ENCODE measurements at places on chromosomes 11 and 22.

- DNase-seq, result no peak
Observed at GRCh38 chr11:69144316-69145049, 11.3 kb upstream of the SMIM38 start.

DNA sequence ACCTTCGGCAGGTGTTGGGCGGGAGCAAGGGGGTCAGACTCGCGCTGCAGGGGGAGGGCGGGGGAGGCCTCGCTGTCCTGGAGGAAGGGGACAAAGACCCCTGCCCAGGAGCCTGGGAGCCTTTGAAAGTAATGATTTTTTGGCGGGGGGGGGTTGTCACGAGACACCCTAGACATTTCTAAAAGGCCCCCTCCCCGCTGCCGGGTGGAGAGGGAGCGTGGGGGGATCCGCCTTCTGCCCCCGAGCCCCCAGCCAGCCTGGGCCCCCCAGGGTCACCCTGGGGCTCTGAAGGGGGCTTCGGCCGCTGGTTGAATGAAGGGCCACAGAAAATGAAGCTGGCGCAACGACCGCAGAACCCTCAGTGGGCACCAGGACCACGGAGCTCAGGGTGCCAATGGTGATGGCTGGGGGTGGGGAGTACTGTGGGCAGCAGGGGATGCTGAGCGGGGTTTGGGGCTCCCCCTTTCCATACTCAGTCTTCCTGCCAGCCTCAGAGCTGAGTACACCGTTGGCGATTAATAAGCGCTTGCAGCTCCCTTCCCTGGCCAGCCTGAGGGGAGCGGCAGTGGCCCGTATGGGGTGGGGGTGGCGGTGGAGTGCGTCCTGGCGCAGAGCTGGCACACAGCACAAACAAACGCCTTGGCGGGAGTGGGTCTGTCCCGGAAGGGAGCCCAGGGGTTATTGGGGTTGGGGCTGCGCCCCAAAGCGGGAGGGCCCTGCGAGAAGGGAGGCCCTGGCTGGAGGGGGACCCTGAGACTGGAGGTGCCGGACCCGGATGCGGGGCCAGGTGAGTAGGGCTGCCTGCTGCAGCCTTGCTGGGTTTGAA is 1.2 kb upstream of the DUSP8 start:
- no peak for DNase-seq

- DNase-seq, result no peak
Observed at GRCh38 chr11:86046116-86046515, 22.8 kb downstream of the PICALM start.

DNA sequence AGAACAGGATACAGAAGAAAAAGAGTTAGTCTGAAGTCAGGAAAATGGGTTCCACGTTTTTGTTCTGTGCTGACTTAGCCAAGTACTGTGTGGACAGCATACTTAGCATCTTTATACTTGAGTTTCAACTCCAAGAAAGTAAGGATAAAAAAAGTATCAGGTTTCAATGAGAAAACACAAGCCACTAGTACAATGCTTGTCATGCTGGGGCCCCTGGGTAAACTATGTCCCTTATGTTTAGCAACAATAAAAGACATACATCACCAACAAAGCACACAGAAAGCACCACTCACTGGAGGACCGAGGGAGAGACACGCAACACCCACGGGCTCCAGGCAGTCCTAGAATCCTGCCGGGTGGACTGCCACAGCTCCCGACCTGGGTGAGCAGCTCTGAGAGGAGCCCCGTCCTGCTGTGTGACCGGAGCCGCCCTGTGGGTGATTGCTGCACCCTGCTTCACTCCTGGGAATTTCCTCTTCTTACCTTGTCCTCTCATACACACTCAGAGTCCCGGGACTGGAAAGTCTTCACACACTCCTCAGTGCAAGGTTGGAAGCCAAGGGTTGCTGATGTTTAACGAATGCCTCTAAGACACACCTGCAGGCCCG is 890.5 kb downstream of the BRD1 start:
- no peak for DNase-seq

DNA sequence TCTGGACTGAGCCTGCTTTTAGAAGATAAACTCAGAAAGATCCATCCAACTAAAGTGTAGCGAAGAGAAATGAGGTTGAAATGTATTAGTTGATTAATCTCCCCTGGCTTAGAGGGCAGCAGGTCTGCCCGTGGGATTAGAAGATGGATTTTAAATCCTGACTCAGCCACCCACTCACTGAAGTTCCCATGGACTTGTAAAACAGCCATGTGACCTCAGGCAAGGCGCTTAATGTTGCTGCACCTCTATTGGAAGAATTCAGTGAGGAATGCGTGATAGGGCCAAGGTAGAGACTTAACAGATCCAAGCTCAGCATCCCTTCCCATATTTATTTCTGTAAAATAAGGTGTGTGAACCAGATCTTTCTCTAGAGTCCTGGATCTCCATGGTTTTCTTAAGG is 45.1 kb upstream of the ELF5 start:
- no peak for DNase-seq

DNA sequence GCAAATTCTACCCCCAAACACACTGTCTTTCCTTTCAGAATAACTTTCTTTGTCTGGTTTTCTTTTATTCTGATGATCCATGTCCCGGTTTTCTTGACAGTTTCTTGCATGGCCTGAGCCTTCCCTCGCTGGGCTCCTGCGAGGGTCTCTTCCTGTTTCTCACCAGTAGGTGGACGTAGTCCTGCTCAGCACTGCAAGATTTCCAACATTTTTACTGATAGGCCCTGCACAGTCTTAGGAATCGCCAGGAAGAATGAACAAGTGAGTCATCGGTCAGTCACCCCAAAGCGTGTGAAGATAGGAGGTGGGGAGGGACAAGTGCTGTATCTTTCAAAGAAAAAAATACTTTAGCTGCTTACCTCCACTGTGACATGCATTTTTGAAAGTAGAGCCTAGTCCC is 16.9 kb upstream of the KIRREL3 start:
- DNase-seq, result peak; percentile 7

DNA sequence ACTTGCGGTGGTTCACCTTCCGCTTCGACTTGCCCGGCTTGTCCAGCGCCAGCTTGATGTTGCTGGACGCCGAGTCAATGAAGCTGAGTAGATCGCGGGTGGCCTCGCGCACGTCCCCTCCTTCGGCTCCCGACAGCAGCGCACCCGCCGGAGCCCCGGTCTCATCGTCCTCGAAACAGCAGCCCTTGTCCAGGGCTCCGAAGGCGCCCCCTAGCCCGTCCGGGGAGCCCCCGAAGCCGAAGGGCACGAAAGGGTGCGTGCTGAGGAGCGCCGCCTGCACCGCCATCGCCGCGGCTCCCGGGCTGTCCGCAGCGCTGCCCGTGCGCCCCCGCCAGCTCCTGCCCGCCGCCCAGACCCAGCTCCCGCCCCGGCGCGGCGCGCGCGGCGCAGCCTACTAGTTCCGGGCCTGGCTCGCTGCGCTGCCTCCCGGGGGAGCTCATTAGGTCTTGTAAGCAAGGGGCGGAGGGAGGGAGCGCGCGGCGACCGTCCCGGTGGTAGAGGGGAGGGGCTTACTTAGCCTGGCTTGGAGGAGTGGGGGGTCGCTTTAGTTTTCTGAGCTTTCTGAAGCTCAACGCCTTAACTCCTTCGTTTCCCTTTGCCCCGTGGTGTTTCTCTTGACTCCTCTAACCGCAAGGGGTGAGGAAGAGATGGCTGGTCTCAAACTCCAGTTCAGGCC is at the start of gene FAM181B:
Gene FAM181B, minus strand, starts transcription at position 421 of the 676 bp plus-strand sequence. Its CDS starts 135 bp downstream, at position 286.
- DNase-seq, result peak; percentile 21

- DNase-seq, result no peak
Observed at GRCh38 chr22:42134100-42135020, 3.8 kb upstream of the CYP2D6 start.

DNA sequence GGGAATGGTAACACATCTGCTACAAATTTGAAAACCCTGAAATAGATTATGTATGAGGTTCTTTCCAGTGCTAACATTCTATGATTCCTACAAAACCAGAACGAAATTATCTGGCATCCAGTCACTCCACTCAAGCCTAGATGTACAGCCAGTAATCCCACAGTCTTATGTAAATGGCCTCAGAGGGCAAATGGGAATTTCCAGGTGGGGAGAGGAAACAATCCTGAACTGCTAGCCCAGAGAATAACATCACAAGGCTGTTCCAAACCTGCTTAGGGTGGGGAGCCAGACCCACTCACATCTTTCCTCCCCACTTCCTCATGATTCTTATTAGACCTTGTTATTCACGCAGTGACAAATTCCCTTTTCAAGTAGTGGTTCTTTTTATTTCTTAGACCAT is 3.5 kb downstream of the FIBIN start:
- DNase-seq, result peak; percentile 50

GRCh38 chr11:110349138-110349996 is 53.0 kb upstream of the RDX start:
- DNase-seq, result peak; percentile 16

GRCh38 chr11:14041040-14041439 is 78.5 kb downstream of the SPON1 start:
- no peak for DNase-seq

GRCh38 chr22:19737846-19738663 is 14.7 kb downstream of the GP1BB start:
- no peak for DNase-seq

GRCh38 chr11:102287964-102288724 is 29.1 kb upstream of the BIRC3 start:
- DNase-seq, result peak; percentile 73

- DNase-seq, result no peak
Observed at GRCh38 chr11:44568331-44568657, 2.8 kb downstream of the CD82 start.

DNA sequence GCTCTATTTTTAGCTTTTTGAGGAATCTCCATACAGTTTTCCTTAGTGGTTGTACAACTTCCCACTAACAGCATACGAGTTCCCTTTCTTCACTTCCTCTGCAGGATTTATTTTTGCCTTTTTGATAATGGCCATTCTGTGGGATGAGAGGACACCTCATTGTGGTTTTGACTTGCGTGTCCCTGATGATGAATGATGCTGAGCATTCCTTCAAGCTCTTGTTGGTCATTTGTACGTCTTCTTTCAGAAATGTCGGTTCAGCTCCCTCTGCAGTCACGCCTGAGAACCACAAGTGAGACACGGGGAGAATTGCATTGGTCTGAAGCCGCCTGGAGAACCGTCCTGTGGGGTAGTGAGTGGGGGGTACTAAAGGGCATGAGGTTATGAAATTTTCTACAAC is 2.0 kb upstream of the KRTAP5-10 start:
- DNase-seq, result peak; percentile 83

- peak; percentile 65 for DNase-seq
Observed at GRCh38 chr11:78050964-78051831, 12.5 kb upstream of the THRSP start.

DNA sequence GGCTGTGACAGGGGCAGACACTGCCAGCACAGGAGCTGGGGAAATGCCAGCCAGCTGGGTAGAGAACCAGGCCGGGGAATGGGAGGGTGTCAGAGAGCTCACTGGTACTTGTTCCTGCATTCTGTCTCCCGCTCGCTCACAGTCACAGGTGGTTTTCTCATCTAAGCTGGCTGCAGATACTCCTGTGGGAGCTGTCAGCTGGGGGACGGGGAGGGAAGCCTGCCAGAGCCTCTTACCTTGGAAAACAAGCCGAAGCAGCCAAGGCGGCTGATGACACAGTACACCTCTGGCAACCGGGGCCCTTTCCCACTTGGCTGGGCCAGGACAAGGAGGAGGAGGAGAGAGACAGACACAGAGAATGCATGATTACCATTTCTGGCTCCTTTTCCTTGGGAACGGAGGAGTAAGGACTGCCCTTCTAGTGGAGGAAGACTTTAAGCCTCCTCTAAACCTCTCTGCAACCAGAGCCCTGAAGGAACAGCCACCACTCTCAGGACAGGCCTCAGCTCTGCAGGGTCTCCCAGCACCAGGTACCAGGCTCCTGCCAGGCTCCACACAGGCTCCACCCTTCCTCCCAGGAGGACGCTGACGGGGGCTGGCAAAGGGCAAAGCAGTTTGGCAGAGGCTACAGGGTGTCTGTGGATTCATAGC is 25.1 kb downstream of the RPL27A start:
- no peak for DNase-seq

- DNase-seq, result no peak
Observed at GRCh38 chr11:68048681-68049508, 10.1 kb downstream of the TCIRG1 start.

- no peak for DNase-seq
Observed at GRCh38 chr22:49756201-49756600, 71.5 kb downstream of the BRD1 start.

- no peak for DNase-seq
Observed at GRCh38 chr11:59365232-59366018, 6.7 kb downstream of the OR5AN1 start.

- DNase-seq, result no peak
Observed at GRCh38 chr11:132358573-132358953, 988.1 kb downstream of the NTM start.

DNA sequence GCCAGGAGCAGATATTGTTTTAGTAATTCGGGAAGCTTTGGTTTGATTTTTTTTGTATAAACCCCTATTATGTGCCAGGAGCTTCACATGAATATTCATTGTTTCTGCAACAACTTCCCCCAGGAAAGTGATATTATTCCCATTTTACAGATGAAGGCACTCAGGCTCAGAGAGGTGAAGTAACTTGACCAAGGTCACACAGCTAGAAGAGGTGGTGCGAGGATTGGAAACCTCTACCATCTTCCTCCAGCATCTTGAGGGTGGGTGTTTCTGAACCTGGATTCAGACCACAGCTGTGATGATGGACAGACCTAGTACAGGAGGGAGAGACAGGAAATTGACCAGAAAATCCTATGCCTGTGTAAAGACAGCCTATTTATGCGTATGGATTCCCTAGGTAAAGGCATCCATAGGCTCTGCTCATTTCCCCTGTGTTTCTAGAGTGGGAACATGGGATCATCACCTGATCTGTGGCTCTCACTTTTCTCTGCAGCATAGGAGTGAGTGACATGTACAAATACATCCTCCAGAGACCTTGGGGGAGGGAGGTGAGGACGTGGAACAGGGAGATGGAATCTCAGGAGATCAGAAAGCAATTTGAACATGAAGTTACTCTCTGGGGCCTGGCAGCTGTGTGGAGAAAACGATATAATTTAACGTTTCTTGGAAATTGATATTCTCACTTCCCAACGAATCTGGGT is 81.4 kb downstream of the TSPAN18 start:
- no peak for DNase-seq

- no peak for DNase-seq
Observed at GRCh38 chr11:120223793-120224192, 13.0 kb downstream of the OAF start.

DNA sequence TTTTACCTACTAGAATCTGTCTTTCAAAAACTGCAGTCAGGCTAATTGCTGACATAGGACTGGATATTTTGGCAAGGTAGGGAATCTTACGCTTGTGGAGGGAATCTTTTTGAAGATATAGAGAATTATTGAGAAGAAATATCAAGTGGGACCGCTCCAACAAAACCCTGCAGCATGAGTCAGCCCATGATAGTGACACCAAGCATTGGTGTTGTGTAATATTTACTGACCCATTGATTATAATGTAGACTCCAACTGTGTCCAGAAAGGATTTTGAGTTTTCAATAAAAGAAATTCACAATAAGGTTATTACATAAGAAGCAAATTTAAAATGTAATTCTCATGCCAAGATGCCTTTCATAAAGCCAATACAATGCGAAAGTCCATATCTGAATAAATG is 20.7 kb downstream of the MS4A4A start:
- DNase-seq, result no peak
